HCEC 1CT (cell line): ENCODE measurements at places on chromosomes 7 and 10.
A peak's percentile ranks its signal among the peaks of the same experiment; 100 is the strongest.

- DNase-seq, result no peak
These were observed 48.3 kb upstream of the MTURN start for GRCh38 chr7:30086529-30086928.

DNA sequence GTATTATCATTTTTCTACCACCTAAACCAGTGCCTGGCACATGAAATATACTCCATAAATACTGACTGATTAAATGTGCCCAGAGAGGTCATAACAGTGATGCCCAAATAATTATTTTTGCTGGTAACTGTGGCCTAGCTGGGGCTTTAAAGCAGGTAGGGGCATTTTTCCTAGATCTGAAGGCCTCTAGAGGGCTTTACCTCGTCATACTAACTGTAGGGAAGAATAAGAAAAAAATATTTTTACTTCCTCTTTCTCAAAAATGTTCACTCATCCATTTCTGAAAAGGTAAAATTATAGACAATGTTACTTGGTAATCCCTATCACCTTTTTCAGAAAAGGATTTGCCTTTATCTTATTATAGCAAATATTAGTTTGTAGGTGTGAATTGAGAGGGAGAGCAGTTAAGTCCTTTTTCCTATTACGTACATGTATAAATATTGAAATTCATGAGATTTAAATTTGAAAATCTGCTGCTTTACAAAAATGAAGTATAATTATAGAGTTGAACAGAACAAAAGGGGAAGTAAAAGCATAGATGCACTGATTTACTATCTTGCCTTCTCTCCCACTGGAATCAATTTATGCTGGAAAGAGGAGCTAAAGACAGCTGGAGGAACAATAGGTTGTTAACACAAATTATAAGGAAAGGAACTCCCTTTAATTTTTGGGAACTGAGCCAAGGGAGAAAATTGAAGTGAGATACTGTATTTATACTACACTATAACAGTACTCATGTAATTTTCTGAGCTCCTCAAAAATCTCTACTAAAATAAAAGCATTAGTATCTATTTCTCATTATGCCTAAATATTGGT lies 71.5 kb upstream of the NOBOX start:
- DNase-seq, result no peak

GRCh38 chr7:95517458-95517857 lies 31.7 kb downstream of the ASB4 start:
- DNase-seq, result no peak

- no peak for DNase-seq
These were observed 16.0 kb downstream of the AKR1C8 start for GRCh38 chr10:5168897-5169420.

GRCh38 chr10:45180946-45181875 lies 134.2 kb downstream of the OR13A1 start:
- peak; percentile 12 for DNase-seq

DNA sequence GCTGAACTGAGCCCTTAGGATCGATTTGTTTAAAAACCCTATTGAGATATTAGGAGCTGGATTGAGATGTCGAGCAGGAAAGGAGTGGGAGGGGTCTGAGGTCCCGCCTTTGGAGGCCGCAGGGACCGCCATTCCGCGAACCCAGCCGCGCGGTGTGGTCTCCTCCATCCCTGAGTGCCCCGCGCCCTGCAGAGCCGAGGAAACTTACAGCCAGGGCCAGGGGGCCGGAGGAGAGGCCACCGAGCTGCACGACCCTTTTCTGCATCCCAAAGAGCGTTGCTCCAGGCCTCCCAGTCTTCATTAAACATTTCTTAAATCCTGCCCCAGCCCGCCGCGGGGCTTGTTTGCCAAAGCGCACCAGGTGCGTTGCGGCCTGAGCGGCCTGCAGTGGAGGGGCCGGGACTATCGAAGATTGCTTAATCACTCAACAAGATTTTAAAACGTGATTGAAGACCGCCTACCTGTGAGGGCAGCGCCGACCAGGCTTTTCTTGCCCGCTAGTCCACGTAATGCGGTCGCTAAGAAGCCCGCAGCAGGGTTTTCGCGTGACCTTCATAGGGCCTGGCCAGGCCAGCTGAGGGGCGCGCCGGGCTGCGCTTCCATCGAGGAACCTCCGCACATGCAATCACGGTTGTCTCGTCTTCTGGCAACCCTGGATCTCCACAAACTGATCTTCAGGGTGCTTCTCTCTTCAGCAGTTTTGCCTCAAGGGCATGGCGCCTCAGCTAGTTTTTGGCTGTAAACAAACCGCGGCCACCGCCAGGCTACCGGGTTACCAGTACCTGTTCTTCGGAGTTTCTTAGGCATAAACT lies 2.0 kb upstream of the CTBP2 start:
- DNase-seq, result no peak

GRCh38 chr7:54705436-54705835 lies 53.6 kb downstream of the SEC61G start:
- DNase-seq, result peak; percentile 23

DNA sequence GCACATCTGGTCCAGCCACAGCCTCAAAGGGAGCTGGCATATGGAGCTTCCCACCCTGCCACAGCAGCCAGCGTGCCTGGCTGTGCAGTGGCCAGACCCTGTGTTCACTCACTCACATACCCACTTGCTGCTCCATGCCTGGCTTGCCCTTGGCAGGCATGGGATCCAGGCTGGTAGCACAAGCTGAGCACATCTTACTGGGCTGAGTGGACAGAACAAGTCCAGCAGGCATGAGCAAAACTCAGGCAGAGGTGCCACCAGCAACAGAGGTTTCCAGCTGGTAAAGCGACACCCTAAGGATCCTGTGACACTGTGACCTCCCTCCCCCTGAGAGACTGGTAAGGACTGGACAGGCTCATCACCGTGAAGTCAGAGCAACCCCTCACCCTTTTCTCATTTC lies 25.1 kb downstream of the SVIL start:
- no peak for DNase-seq

- no peak for DNase-seq
These were observed 614 bp upstream of the ADAMTS14 start for GRCh38 chr10:70671619-70672164.

- DNase-seq, result no peak
These were observed 46.4 kb upstream of the HABP2 start for GRCh38 chr10:113506476-113506875.

GRCh38 chr10:99815621-99816020 lies 33.2 kb downstream of the ABCC2 start:
- DNase-seq, result peak; percentile 37

GRCh38 chr7:36440880-36441279 lies 51.2 kb downstream of the ANLN start:
- DNase-seq, result peak; percentile 42

- DNase-seq, result no peak
These were observed 6.0 kb upstream of the HIPK2 start for GRCh38 chr7:139783647-139784385.

GRCh38 chr7:23925088-23925487 lies 215.1 kb downstream of the STK31 start:
- DNase-seq, result no peak

- DNase-seq, result peak; percentile 74
These were observed 12.8 kb downstream of the CACNA2D1 start for GRCh38 chr7:82430500-82431465.

DNA sequence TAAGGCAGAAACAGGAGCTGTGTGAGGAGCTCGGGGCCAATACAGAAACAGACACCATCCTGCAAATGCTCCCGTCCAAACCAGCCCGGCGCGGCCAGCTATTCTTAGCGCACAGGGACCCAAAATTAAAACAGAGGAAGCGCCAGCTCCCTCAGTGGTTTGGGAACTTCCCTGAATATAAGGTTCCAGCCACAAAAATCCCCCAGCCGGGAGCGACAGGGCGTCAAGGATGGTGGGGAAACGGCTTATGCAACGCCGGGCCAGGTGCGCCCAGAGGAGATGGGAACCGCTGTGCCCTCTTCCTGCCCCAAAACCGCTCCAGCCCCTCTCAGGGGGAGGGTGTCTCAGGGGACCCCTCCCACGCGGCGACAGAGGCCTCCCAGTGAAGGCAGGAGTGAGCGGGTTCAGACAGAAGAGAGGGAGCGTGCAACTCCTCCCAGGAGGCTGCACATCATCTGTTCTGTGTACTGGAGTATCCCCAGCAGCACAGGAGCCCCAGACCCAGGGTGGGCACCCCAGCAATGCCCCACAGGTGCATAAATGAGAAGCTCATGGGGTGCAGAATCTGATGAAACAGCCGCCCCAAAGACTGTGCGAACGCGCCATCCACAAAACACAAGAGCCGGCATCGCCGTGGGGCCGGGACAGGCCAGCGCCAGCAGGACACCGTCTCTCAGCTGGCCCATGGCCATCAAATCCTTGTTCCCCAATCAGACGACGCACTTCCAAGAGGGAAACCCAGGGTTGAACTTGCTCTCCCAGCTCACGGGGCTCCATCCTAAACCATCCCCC lies 73.9 kb upstream of the PDGFA start:
- DNase-seq, result no peak

DNA sequence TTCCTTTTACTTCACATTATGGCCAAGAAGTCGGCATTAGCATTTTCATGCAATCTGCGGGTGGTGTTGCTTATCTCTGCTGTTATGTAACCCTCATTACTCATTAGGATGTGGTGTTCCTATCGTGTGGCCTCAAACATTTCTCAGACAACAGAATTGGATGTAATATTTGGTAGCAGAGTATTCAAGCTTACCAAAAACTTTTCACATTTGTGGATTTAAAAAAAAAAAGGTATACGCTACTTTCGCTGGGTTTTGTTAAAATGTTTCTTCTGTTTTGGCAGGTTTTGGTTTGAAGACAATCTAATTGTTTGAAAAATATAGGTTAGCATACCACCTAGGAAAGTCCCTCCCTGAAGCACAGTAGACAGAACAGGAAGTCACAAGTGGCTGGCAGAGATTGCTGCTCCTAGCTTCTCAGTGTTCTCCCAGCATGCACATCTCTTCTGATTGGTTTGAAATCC lies 128.8 kb downstream of the GATA3 start:
- peak; percentile 3 for DNase-seq

GRCh38 chr7:116273918-116274301 lies 63.6 kb downstream of the TES start:
- DNase-seq, result no peak

- DNase-seq, result peak; percentile 85
These were observed 123.0 kb upstream of the JCAD start for GRCh38 chr10:30182191-30183054.

GRCh38 chr7:107108793-107109371 lies 59.9 kb upstream of the HBP1 start:
- DNase-seq, result no peak

DNA sequence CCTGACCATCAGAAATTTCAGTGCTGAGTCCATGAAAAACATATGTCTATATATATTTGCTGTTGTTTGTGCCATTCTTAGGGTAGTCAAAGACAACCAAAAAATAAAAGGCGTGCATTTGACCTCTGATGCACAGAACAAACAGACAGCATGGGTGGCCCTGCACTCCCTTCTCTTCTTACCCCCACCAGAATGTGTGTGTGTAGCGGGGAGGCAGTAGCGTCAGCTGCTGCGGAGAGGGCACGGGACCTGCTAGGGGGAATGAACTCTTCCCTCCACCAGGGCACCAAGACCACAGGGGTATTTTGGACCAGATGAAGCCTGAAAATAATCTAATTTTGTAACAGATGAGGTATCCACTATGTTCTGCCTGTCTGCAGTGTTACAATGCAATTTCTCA lies 277.7 kb upstream of the ZNF32 start:
- DNase-seq, result no peak

DNA sequence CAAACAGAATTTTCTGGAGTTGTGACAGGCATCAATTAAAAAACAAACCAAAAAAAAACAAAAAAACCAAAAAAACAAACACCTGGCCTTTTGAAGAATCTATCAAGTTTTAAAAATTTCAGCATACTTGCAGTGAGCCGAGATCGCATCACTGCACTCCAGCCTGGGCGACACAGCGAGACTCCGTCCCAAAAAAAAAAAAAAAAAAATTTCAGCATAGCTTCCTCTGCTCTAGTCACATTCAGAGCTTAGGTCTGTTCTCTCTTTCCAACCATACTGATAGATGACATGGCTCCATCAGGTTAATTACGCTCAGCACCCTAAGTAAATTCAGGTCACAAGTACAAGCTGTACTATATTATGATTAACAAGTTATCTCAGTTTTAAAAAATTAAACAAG lies 3.1 kb downstream of the KBTBD2 start:
- DNase-seq, result no peak

GRCh38 chr7:1466524-1467271 lies 7.4 kb upstream of the MICALL2 start:
- no peak for DNase-seq

DNA sequence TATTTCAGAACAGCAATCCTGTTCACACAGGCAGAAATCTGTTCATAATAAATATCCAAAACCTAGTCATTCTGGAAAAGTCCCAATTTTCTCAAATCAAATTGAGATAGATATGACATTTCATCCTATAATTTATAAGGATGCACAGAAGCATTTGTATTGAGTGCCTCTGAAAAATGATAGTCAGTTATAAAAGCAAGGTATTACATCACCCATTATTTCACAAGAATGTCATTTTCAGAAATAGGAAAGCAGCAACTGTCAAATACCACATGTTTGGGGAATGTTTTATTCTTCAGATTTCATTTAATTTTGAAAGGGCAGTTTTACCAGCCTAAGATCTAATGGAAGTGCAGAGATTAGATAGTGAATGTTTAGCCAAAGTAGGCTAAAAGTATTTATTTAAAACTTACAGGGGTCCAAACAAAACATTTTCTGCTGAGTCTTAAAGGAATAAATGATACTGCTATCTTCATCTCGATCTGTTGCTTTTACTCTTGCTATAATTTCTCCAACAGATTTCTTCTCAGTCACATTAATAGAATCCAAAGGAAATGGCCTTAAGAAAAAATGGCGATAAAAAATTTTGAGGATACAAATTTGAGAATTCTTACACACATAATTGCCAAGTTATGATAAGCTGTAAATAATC lies 185.8 kb downstream of the HGF start:
- DNase-seq, result peak; percentile 25

DNA sequence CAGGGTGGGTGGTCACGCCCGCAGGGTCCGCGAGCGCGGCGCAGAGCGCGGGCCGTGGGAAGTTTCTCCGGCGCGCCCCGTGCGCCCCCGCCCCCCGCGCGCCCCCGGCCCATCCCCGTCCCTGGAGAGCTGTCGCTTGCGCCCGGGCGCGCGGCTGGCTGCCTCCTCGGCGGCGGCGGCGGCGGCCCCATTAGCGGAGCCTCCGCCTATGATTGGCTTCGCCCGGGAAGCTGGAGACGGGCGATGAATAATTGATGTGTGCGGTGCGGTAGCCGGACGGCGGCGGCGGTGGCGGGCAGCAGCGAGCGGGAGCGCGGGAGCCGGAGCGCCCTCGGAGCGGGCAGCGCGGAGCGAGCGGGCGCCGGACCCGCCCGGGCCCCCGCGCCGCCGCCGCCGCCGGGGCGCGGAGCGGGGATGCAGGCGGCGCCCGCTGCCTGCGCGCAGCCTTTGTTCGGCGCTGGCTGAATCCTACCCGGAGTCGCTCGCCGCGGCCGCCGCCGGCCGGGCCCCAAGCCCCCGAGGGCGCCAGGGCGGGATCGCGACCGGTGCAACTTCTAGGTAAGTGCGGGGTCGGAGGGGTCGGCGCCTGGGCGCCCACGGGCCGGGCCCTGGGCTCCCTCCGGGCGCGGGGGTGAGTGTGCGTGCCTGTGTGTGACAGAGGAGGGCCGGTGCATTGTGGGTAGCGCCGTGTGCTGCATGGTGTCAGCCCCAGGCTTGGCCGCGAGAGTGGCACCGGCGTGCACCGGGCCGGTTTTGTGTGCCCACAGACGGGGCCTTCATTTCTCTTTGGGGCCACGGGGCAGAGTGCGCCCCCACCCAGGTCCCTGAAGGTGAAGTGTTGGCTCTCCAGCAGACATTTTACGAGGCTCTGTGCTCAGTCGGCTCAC lies 103.8 kb upstream of the PPIF start:
- DNase-seq, result peak; percentile 11
